Foreskin fibroblast (primary cell): ENCODE measurements at places on chromosomes 7 and 10.
A peak's percentile ranks its signal among the peaks of the same experiment; 100 is the strongest.

- peak; percentile 37 for DNase-seq
Observed at GRCh38 chr10:77989081-77989724, 40.1 kb downstream of the POLR3A start.

- no peak for DNase-seq
Observed at GRCh38 chr7:71970725-71971124, 441.4 kb downstream of the CALN1 start.

DNA sequence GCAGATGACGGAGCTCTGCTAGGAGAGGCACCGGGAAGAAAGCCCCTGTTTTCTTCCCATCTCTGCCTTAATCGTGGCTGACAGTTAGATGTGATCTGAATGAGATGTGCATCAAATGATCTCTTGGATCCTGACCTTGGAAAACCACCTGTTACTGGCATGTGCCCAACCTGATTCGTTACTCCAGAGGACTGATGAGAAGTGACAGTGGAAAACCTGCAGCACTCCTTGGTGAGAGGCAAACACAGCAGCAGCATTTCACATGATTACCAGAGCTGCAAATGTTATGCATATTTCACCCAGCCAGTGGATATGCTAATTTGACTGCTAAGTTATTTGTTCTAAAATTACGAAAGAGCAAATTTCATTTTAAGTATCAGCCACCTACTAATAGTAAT, 95.3 kb downstream of the PTPRN2 start:
- DNase-seq, result no peak

GRCh38 chr7:41788556-41788955, 85.7 kb upstream of the INHBA start:
- DNase-seq, result no peak

- DNase-seq, result peak; percentile 26
Observed at GRCh38 chr10:92571649-92572048, 2.2 kb downstream of the IDE start.

- DNase-seq, result no peak
Observed at GRCh38 chr10:63653747-63654146, 132.5 kb downstream of the REEP3 start.

DNA sequence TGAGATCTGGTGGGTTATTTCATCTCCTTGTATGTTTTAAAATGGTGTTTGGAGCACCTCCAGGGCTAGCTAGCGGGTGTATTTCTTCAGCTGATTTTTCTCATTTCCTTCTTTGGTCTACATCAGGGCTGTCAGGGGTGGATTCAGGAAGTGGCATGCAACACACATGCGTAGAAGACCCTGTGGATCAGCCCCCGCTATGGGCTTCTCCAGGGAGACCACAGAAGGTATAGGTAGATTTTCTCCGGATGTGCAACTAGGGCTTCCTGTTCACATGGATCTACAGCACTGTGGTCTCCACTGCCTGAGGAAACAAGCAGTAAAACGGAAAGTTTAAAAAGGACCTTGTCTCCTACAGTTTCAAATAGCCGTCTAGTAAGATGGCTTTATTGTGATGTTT, 10.4 kb downstream of the NUB1 start:
- no peak for DNase-seq

- DNase-seq, result no peak
Observed at GRCh38 chr10:108003061-108003460, 838.6 kb upstream of the SORCS1 start.

DNA sequence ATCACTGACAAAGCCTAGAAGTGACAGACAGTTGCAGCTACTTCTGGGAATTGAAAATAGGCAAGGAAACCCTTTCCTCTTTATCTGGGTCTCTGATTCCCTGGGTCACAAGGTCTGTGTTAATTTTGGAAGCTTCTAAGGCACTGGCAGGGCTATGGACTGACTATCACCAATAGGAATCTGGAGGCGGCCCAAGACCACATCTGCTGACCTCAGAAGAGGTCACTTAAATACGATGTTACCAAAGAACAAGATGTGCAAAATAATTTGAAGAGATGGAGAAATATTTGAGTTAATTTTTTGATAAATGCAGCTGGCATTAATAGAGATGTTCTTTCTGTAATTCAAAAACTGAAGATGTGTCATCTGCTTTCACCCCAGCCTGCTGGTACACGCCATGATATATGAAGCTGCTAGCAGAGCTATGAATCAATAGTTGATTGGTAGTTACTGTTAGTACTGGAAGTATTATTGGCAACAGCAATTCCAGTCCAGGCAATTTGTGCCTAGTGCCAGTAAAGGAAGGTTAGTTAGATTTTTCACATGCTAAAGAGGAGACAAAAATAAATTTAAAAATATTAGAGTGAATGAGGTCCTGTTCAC, 5.5 kb upstream of the STEAP4 start:
- DNase-seq, result peak; percentile 85

GRCh38 chr7:143318661-143319060, 2.8 kb downstream of the CLCN1 start:
- DNase-seq, result peak; percentile 63

- no peak for DNase-seq
Observed at GRCh38 chr7:129089521-129090212, 34.8 kb upstream of the TNPO3 start.

GRCh38 chr7:155259866-155260497, 37.7 kb upstream of the INSIG1 start:
- DNase-seq, result no peak

- no peak for DNase-seq
Observed at GRCh38 chr7:35339811-35340210, 85.9 kb upstream of the TBX20 start.

DNA sequence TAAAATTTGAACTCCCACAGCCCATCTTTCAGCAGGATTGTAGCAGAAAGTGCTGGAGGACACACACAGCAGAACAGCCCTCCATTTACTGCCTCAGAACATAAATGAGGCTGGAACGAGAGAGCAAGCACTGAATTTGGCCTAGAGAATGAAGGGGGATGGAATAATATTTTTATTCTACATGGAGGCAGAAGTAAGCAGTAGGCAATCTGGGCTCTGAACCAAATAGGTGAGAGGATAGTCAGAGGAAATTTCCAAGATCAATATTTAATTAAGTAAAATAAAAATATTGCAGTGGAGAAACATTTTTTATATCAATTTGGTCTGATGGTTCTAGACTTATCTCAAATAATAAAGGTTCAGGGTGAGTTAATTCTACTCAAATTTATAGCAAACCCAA, 29.2 kb upstream of the TSPAN13 start:
- no peak for DNase-seq

- no peak for DNase-seq
Observed at GRCh38 chr10:122546242-122546641, 14.3 kb upstream of the DMBT1 start.

- no peak for DNase-seq
Observed at GRCh38 chr10:52965938-52966401, 193.4 kb upstream of the MBL2 start.

GRCh38 chr10:26516540-26517101, 78.5 kb downstream of the APBB1IP start:
- no peak for DNase-seq

GRCh38 chr10:116418389-116418788, 9.3 kb upstream of the PNLIPRP3 start:
- no peak for DNase-seq

DNA sequence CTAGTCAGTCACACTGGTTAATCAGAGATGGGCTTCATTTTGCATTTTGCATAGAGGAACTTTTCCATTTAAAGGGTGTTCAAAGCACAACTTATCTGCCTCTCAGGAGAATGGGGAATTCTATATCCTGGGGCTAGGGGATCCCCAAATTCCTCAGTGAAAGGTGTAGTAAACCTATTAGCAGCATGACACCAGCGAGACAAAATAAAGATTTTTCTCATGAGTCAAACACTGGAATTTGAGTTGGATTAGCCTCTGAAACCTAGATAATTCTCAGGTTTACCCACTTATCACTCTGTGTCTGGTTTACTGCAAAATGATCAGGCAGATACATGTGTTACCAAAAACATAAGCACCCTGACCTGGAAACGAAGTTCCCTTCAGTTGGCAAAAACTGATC, 2.1 kb downstream of the AFAP1L2 start:
- DNase-seq, result no peak

DNA sequence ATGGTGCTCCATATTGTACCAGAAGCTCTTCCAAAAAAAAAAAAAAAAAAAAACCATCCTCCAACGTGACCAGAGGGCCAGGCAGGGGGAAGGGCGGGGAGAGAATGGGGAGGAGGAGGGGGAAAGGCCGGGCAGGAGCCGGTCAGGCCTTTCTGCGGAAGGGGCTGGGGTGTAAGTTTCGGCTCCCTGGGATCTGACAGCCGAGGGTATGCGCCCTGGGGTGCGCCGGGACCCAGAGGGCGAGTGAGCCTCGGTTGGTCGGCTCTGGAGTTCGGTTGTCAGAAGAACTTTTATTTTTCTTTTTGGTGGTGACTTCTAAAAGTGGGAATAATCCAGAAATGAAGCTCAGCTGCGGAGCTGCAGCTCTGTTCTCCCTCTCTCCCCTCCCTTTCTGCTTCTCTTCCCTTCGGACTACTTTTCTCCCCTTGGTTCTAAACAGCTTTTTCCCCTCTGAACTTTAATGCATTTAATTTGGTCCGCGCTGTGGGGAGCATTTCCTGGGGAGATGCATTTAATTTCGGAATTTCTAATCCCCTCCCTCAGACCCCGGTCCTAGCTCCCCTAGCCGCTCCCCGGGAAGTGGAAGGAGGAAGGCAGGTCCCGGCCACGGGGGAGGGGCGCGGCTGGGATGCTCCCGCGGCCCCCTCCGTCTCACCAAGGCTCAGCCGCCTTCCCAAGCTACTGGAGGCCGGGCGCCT, 3.9 kb upstream of the PAX2 start:
- no peak for DNase-seq

DNA sequence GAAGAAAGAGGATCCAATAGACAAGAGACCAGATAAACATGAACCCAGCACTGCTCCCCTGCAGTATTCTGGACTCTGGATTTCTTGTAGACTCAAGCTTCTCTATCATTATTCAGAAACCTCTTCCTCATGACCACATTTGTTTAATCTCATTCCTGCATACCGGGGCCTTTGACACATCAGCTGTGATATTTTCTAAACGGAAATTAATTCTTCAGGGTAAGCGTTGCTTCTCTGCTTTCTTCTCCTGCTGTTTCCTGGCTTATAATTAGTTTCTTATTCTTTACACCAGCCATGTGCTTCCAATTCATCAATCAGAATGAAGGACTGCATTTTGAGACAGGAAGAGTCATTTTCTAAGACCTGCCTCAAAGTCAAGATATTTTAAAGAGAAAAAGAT, 54.2 kb upstream of the TARP start:
- DNase-seq, result no peak

DNA sequence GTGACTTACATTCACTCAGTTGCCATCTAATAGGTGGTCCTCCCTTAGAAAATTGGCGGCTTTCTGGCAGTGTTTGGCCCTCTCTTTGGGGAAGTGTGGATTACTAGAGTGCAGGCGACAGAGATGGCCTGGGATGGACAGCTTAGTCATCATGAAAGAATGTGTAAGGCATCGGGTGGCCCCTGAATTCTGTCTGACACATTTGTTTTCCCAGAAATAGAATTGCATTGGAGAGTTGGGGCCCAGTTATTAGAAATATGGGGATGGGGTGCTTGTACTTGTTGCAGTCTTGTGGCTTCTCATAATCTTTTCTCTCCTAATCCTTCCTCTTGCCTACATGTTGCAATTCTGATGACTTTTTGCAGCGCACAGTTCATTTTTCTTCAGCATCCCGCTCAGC, 13.8 kb downstream of the TCF7L2 start:
- peak; percentile 54 for DNase-seq

GRCh38 chr7:151238190-151238810, 6.0 kb downstream of the CHPF2 start:
- no peak for DNase-seq

DNA sequence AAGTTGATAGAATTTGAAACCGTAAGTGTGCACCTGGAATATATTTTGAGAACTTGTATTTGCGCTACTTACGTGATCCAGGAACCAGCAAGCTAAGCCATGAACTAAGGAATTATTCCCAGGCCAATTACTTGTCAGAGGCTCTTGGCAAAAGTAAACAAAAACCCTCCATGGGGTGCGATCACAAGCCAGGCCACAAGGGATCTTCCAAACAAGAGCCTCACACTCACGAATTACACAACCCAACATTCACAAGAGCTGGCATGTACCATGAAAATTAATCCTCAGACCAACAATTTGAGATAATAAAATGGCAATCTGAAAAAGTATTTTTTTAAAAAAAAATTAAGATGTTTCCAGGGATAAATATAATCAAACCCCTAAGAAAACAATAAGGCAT, 467.0 kb upstream of the AKR1E2 start:
- DNase-seq, result no peak

- peak; percentile 62 for DNase-seq
Observed at GRCh38 chr10:82742478-82742877, 867.5 kb downstream of the NRG3 start.

DNA sequence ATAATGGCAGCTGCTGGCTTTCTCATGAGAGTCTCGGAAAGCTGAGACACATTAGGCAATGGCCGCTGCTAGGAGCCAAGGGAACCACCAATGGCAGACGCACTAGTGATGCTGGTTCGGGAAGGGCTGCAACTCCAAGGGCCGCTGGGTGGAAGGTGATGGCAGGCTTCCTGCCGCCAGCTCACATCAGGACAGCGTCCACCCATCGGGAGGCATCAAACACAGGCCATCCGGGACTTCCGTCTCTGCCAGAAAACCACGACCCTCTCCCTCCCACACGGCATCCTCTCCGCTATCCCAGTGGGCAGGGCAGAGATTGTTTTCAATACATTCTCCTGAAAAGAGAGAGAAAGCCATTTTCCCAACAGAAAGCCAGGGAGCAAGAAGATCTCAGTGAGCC, 27.5 kb upstream of the EGFR start:
- no peak for DNase-seq

DNA sequence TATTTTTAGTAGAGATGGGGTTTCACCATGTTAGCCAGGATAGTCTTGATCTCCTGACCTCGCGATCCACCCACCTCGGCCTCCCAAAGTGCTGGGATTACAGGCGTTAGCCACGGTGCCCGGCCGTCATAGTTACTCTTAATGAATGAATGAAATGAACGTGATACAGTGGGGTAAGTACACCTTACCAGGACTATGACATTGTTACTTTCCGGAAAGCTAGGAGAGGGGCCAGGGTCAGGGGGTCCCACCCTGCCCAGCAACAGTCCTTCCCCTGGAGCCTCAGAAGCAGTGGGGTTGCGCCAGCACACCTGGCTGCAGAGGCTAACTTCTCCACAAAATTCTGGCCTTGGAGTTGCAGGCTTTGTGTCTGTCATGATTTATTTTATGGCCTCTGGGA, 21.4 kb downstream of the VSTM4 start:
- no peak for DNase-seq

GRCh38 chr7:151871189-151871735, 5.7 kb downstream of the PRKAG2 start:
- no peak for DNase-seq

DNA sequence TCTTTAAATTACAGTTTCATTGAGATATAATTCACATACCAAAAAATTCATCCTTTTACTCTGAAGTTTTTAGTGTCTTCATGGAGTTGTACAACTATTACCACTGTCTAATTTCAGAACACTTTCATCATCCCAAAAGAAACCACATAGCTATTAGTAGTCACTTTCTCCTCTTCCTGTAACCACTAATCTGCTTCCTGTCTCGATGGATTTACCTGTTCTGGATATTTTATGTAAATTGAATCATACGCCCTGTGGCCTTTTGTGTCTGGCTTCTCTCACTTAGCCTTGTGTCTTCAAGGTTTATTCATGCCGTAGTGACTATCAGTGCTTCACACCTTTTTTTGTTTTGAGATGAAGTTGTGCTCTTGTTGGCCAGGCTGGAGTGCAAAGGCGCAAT, 135.5 kb downstream of the DOCK1 start:
- DNase-seq, result peak; percentile 30
